COR-L47 (cell line): ENCODE measurements at places on chromosomes 11 and 22.

- no peak for DNase-seq
Observed at GRCh38 chr11:71996946-71997345, 1.8 kb upstream of the IL18BP start.

DNA sequence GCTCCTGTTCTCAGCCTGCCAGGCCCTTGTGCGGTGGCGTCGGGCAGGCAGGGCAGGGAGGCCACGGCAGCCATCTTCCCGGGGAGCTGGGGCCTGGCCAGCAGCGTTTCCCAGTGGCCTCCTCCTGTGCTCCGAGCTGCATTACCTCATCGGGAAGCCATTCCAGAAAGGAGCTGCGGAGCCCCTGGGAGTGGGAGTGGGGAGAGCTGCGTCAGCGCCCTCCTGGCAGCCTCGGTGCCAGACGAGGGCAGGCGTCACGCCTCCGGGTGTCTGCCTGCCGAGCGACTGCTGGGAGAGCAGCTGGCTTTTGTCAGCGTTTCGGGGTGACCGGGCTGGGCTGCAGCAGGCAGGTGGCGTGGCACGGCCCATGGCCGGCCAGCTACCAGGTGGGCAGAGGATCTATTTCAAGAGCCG, 30.9 kb upstream of the WNT7B start:
- peak; percentile 96 for DNase-seq

- DNase-seq = no peak
Observed at GRCh38 chr11:123264431-123264780, 69.4 kb upstream of the CLMP start.

DNA sequence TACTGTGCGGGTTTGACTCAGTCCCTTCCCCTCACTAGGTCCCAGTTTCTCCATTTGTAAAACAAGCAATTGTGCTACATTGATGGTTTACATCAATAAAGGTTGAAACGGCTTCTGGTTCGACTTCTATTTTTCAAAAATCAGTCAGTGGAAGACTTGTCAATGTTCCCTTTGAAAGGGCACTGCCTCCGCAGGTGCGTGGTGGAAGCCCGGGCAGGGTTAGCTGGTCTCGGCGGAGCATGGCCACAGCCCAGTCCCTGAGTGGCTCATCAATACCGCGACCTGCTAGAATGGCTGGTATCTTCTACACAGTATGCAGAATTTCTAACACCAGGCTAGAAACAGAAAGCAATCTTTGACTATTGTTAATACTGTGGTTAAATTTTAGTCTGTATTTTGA, 16.1 kb downstream of the MS4A10 start:
- no peak for DNase-seq

GRCh38 chr11:2377511-2378443, 667 bp downstream of the CD81 start:
- DNase-seq = peak; percentile 52

DNA sequence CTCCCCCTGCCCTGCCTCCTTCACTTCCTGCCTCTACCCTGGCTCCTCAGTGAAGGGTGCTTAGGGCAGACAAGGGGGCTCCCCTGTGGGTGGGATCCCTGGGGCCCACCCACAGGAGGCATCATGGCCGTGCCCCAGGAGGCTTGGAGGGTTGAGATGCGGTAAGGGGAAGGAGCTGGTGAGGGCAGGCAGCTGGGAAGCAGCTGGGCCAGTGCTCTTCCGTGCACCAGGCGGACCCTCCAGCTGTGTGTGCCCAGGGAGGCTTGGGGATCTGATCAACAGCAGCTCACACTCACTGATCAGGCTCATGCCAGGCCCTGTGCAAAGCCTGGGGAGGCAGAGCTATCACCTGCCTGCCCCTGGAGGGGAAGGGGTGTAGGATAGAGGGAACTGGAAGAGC, 59.3 kb upstream of the TTLL12 start:
- DNase-seq = no peak

GRCh38 chr11:113436672-113437252, 38.4 kb downstream of the DRD2 start:
- DNase-seq = no peak

- no peak for DNase-seq
Observed at GRCh38 chr11:95674657-95675358, 114.8 kb downstream of the FAM76B start.

GRCh38 chr11:9821008-9821752, 157.3 kb downstream of the SWAP70 start:
- DNase-seq = no peak

GRCh38 chr11:107898270-107898669, 30.0 kb upstream of the RAB39A start:
- DNase-seq = peak; percentile 22

- no peak for DNase-seq
Observed at GRCh38 chr11:75073459-75074190, 23.1 kb downstream of the OR2AT4 start.

DNA sequence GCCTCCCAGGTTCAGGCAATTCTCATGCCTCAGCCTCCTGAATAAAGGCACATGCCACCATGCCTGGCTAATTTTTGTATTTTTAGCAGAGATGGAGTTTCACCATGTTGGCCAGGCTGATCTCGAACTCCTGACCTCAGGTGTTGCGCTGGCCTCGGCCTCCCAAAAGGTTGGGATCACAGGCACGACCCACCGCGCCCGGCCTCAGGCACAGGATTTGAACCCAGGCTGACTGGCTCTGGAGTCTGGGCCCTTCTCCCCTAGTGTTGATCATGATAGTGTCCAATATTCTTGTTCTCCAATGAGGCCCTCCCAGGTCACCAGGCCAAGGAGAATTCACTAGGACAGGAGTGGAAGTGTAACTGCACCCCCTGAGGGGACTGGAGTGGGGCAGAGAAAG, 401.9 kb downstream of the LARGE1 start:
- DNase-seq = no peak

DNA sequence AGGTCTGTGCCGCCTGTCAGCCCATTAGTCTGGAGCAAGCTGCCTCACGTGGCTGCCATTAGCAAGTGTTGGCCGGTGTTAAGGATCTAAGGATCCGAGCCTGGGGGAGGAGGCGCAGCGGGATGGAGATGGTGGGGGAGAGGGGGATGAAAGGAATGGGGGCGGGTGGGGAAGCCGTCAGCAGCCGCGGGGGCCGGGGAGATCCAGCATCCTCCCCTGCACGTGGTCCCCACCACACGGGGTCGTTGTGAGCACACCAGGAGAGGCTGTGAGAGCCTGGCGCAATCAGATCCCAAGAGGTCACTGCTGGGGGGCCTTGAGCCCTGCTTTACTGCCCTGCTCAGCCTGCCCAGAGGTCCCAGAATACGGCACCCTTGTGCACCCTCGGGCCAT, 7.3 kb downstream of the CABP7 start:
- DNase-seq = no peak

DNA sequence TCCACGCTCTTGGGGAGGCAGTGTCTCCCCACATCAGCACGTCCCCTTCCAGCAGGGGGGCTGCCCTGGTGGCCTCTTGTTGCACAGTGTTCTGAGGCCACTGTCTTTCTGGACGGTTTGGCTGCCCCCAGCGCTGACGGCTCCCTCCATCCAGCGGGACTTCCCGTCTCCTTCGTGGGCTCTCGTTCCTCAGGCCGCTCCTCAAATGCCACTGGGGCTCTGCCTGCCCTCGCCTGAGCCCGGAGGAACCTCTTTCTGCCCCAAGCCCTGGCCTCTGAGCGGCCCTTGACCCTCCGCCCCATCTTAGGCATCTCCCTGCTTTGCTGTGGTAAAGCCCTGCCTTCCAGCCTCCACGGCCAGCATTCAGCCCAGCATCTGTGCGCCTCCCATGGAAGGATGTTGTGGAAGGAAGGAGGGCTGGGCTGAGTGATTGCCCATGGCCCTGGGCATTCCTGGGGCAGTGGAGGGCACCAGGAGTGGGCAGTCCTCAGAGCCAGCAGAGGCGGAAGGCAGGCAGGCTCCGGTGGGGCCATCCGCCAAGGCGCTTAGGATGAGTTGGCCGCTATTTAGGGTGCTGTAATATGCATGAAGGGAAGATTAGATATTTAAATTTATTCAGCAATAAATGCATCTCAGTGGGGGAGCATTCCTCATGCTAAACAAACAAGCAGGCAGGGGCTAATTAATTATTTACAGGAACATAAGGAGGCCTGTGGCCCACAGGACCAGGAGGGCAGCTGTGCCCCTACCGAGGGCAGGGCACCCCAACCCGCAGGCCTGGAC, 17.8 kb downstream of the OTUB1 start:
- no peak for DNase-seq

GRCh38 chr11:32316232-32316631, 119.1 kb downstream of the WT1 start:
- no peak for DNase-seq

DNA sequence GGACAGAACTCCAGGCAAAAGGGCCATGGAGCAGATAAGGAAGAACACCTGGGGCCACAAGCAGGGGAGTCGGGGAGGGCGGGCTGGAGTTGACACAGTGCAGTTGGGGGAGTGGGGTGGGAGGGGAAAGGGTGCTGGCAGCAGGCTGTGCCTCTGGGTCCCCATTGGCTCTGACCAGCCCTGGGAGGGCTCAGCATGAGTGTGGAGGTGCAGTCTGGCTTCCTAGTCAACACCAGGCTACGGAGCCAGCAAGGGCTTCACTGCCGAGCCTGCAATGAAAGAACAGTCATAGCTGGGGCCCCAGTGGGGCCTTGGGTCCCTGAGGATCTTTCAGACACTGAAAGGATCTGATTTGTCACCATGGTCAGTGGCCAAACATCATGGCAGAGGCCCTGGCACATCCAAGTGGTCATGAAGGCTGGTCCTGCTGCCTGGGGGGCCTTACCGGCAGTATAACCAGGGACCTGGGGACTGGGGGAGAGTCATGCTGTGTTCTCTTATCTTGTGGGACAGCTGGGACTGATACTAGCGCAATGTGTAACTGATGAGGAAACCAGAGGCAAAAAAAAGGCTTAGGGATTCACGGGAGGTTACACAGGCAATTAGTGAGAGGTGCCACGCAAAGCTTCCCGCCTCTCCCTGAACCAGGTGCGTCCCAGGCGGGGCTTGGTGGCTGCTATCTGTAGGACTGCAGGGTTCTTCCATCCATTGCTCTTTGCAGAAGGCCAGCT, 11.6 kb downstream of the SLC37A2 start:
- DNase-seq = no peak

GRCh38 chr11:66063900-66064299, 6.2 kb upstream of the PACS1 start:
- no peak for DNase-seq

- no peak for DNase-seq
Observed at GRCh38 chr22:44689173-44689572, 12.8 kb upstream of the PRR5 start.

DNA sequence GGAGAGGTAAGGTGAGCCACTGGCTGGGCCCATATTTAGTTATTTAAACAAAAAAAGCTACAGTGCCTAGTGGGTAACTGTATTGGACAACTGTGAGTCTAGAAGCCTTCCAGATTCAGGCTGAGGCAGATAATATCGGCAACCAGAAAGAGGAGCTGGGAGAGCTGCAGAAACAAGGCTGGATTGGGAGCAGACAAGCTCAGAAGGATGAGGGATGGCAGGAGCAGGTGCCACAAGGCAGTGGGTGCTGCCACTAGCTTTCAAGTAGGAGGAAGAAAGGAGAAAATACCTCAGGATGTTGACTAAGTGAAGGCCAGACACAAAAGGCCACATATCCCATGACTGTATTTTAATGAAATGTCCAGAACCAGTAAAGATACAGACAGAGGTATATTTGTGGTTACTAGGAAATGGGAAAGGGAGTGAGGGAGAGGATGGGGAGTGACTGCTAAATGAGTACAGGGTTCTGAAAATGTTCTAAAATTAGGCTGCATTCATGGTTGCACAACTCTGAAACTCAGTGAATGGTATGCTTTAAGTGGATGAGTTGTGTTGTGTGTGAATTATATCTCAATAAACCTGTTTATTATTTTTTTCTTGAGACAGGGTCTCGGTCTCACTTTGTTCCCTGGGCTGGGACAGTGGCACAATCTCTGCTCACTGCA, 11.8 kb upstream of the RAPSN start:
- no peak for DNase-seq

DNA sequence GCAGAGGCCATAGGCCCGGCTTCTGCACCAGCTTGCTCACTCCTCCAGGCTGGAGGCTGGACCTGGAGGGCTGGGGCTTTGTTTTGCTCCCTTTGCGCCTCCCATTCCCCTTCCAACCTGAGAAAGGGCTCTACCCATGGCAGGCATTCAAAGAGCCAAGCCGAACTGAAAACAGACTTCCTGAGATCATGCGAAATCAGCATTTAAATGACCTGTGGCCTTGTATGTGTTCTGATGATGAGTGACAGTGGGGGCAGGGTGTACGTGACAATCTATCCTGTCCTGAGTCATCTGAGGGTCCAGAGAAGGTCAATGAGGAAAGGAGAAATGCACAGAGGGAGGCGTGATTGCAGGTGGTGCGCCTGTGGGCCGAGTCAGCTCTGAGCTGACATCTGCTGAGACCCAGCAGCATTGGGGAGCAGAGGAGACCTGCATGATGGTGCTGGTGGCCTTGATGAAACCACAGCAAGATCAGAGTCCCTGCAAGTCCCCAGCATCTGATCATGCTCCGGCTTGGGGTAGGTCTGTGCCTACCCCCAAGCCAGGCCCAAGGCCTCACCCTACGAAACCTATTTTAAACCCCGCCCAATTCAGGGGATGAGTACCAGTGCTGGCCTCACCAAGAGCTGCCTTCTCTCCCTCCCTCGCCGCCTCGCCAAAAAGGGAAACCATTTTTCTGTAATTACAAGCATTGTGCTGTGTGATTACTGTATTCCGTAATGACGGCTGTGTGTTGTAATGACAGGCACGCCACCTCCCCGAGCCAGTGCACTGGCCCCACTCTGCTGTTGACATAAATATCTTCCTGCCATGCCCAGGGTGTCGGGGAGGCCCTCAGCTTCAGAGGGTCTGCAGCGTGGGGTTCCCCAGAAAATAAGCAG, 95.2 kb upstream of the ANO1 start:
- no peak for DNase-seq

GRCh38 chr22:20549232-20549841, 41.9 kb downstream of the MED15 start:
- peak; percentile 45 for DNase-seq

DNA sequence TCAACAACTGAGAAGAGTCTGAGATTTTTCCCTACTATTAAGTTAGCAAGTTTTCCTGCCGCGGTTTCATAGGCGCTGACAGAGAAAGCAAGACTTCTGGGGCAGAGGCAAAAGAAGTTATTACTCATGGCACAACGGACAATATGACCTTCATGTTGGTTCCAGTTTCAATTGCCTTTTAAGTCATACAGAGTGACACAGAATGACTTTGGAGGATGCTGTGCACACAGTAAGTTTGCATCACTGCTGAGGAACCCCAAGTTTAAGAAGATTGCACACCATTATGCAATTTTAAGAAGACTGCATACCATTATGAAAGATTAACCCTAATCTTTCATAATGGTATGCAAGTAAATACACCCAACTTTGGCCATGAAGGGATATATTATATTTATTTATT, 626.5 kb upstream of the CHORDC1 start:
- DNase-seq = no peak
